ENCODE measurements at places on chromosomes 5 and 9. TPM values are rescaled to one million over a fixed set of nuclear protein-coding genes. Genes with fewer than 3 reads are reported as not detected.

Gene TAF11L10
- not detected for total RNA-seq

Gene ADGRV1
- total RNA-seq, result under 0.01 TPM

Gene CATSPER3
- under 0.01 TPM for total RNA-seq

Gene GABRA6
- total RNA-seq, result not detected

Gene FOXE1
- total RNA-seq, result 0.28 TPM

Gene GARIN3
- total RNA-seq, result not detected

Gene PCDHGA3
- total RNA-seq, result 1.7 TPM

Gene TMEM252
- total RNA-seq, result not detected

Gene BHMT
- total RNA-seq, result not detected

Gene TMEFF1
- total RNA-seq, result 0.90 TPM

Gene CCNO
- total RNA-seq, result not detected

Gene RPL12
- 2,290 TPM for total RNA-seq

Gene PCDHGB5
- total RNA-seq, result 17.5 TPM

Gene NAIF1
- total RNA-seq, result 8.3 TPM
